Hematopoietic multipotent progenitor cell treated with erythropoietin and hydrocortisone succinate and interleukin-3 and kit ligand, for 15 days (in vitro differentiated cells): ENCODE measurements at places on chromosomes 11 and 22.

GRCh38 chr22:24185501-24186351 is 4.4 kb downstream of the SUSD2 start:
- DNase-seq = no peak

DNA sequence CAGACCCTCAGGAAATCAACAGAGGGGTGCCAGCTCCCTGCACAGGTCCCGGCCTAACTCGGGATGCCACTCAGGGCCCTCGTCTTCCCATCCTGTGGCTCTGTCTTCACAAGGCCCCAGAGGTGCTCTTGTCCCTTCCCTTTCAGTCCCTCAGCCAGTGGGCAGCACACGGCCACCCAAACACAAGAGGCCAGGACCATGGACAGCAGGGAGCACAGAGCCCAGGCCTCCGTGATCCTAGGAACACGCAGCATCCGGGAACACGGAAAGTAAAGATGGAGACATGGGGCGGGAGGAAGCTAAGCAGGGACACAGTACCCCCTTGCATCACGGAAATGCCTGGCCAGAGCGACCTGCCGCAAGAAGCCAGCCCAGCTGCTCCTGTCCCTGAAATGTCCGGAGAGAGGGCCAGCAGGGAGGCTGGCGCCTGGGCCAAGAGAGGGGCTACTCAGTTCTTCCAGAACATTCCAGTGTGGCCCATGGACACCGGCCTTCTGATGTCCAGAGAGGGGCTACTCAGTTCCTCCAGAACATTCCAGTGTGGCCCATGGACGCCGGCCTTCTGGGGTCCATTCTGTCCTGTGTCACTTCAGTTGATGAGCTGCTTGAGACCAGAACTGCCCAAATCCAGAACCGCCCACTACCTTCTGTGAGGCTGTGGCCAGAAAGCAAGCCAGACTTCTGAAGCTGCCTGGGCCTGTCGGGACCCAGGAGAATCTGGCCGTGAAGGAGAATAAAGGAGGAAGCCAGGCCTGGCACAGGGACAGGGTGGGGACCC is 274.0 kb downstream of the BRD1 start:
- no peak for DNase-seq

DNA sequence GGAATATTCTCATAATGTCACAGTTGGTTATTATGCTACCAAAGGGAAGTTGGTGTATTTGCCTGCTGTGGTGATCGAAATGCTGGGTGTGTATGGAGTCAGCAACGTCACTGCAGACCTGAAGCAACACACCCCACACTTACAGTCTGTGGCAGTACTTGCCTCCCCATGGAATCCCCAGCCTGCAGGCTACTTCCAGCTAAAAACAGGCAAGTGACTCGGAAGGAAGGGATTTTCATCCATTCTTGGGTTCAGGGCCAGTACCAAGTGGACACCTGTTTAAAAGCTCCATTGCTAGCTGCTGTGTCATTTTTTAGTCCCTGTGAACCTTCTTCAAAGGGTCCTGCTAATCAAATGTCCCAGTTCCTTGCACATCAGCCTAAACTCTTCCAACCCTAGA is 149.6 kb downstream of the C11orf91 start:
- DNase-seq = no peak

- no peak for DNase-seq
These were observed 11.3 kb upstream of the PIM3 start for GRCh38 chr22:49948958-49949913.

GRCh38 chr11:19453651-19454257 is 213.0 kb upstream of the E2F8 start:
- DNase-seq = no peak
